ENCODE measurements at places on chromosomes 5 and 9.
A peak's percentile ranks its signal among the peaks of the same experiment; 100 is the strongest.

DNA sequence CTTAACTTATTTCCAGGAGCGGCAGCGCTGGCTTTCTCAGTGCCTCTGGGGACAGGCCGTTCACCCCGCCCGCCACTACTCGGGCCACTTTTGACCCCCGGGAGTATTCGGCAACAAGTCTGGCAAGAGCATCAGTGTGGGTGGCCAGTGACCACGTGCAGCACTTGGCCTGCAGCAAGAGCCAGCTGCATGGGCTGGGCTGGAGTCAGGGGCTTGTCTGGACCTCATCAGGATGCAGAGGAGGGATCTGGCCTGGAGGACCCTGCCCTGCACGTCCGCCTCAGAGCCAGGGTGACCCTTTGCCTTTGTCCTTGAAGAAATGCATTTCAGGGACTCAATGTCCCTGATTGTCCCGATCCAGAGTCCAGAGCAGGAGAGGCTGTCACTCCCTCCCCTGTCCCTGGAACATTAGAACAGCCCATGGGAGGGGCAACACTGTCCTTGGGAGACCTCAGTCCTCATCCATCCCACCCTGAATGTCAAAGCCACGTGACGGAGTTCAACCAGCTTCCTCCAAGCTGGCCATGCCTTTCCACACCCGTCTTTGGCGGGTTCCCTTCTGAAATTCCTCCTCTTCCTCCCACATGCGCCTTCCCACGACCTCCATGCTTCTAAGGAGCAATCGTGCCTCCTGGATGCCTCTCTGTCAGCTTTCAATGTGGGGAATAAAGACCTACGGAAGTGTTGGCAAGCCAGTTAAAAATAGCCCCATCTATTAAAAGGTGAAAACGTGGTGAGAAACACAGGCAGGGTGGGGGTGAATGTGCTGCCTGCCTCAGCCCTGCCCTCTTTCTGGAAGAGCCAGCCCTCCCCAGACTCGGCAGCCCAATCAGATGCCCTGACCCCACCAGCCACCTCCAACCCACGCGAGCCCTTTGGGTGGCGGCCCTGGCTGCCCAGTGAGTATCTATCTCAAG is 99.0 kb downstream of the OLFM1 start:
- no peak for DNase-seq

DNA sequence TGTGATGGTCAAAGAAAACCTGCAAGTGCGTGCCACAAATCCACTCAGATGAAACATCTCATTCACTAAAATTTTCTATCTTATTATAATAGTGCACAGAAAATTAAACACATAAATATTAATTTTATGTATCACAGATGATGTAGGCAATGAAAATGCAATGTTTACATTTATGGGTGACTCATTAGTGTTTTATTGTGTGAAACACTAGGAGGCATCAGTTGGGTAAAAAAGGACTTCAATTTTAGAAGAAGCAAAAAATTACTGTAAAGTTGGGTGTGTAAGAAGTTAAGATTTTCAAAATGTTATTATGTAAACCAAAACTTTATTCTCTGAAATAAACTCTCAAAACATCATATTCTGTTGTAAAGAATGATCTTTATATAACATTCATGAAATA is 4.0 kb downstream of the MEF2C start:
- peak; percentile 35 for DNase-seq

DNA sequence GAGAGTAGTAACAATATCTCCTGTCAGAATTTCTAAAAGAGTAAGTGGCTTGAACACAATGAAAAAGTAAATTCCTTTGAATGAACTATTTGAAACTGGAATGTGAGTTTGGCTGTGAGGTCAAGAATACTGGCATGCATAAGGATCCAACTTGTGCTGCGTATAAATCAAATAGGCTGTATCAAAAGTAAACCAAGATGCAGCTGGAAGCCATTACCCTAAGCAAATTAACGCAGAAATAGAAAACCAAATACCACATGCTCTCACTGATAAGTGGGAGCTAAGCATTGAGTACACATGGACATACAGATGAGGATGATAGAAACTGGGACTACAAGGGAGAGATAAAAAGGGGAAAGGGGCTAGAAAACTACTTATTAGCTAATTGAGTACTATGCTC is 24.0 kb upstream of the SRFBP1 start:
- peak; percentile 19 for DNase-seq

GRCh38 chr5:160152287-160152686 is 33.0 kb upstream of the PWWP2A start:
- DNase-seq = no peak

DNA sequence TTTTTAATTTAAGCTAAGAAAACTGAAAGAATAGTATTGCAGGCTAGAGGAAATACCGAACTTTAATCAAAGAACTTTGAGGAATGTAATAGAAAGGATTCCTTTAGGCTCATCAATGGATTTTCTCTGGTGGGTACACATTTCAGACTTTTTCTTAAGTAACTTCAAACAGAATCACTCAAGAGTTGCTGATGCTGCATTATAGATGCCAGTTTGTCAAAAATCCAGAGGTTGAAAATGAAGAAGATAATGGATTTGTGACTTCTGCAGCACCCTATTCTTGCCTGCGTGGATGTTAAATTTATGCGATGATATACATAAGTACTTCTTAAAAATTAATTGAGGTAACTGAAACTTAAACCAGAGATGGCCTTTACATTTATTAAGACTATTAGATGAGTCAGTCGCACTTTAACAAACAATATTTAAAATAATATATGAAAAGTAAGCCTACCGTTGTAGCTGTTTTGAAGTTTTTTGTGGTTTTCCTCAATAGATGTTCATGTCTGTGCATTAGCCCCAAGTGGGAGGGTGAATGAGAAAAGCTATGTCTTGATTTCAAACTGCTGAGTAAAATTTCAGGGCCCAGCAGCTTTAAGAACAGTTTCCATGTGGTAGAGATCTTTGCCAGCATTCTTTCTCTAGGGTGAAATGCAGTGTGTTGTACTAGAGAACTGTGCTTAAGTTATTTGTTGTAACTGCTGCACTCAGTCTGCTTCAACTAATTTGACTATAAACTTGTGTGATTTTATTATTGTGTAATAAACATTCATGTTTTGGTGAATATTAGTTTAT is at the start of gene OGN:
Gene OGN (minus strand): TSS at position 537 of the 795 bp plus-strand sequence. CDS start 1,171 bp downstream, outside the sequence.
- DNase-seq = peak; percentile 24

DNA sequence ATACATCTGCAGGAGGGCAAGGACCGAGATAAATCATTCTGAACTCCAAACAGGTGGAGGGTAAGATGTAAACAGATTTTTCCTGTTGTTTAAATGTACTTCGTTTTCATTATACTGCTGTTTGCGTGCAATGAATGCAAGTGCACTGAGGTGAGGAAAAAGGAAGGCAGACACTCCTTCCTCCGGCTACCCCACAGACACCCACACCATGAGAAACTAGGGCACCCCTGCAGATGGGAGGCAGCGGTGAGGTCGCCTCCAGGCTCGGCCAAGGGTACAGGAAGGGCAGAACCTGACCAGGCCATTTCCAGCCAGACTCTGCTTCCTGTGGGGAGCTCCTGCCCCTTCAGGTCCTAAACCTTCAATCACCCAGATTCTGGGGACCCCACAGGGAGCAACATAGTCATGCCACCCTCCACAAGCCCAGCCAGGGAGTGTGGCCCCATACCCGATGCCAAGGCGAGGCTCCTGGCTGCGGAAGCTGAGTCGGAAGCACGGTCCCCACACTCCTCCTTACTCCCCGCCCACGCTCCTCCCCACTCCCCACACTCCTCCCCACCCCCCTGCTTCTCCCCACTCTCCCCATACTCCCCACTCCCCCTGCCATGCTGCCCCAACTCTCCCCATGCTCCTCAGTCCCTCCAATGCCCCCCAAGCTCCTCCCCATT is 37.1 kb downstream of the VAV2 start:
- no peak for DNase-seq

- no peak for DNase-seq
These were observed 247.9 kb downstream of the DMRT2 start for GRCh38 chr9:1298046-1298445.

DNA sequence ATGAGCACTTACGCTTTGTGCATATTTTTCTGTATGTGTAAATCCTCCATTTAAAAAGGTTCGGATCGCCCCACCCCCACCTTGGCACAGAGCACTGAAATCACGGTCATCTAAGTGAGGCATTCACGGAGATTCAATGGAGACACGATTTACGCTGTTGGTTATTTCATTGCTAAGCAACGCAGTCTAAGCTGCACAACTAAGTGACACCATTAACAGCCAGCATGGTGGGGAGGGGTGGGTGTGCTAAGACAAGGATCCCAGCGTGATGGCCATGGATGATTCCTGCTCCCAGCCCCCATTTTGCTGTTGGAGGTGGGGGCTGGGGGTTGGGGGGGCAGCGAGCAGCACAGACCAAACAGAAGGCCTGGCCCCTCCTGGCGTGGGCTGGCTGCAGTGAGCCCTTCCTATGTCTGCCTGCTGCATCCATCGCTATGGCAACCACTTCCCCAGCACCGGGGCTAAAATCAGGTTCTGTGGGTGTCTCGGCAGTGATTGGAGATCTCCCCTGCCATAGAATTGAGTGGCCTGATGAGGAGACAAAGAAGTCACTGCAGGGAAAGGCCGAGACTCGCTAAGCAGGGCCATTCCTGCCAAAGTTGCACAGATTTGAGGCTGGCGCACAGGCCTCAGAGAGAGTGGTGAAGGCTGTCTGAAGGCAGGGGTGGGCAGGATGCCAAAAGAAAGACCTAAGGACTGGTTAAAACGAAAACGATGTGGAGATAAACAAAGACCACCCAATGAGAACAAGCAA is 14.3 kb upstream of the MARCHF6 start:
- no peak for DNase-seq

- DNase-seq = peak; percentile 26
These were observed 99.1 kb downstream of the ENC1 start for GRCh38 chr5:74541381-74541781.

DNA sequence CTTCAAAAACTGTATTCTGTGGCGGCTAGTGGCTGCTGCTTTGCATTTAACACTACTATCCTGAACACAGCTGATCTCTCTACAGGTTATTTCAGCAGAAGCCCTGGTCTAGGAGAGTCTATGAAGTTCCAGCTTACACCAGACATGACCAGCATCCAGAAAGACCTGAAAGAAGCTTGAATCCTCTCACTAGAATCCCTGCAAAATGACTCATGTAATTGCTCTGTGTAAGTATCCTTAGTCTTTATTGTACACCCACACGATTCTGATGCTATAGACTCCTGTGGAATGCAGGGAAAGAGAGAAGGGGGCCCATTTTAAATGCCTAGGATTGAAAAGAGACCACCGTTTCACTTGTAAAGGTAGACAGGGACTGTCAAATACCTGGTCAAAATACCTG is 859 bp upstream of the GRIA1 start:
- DNase-seq = no peak

- DNase-seq = no peak
These were observed 145.5 kb downstream of the SAXO1 start for GRCh38 chr9:18887546-18887945.

DNA sequence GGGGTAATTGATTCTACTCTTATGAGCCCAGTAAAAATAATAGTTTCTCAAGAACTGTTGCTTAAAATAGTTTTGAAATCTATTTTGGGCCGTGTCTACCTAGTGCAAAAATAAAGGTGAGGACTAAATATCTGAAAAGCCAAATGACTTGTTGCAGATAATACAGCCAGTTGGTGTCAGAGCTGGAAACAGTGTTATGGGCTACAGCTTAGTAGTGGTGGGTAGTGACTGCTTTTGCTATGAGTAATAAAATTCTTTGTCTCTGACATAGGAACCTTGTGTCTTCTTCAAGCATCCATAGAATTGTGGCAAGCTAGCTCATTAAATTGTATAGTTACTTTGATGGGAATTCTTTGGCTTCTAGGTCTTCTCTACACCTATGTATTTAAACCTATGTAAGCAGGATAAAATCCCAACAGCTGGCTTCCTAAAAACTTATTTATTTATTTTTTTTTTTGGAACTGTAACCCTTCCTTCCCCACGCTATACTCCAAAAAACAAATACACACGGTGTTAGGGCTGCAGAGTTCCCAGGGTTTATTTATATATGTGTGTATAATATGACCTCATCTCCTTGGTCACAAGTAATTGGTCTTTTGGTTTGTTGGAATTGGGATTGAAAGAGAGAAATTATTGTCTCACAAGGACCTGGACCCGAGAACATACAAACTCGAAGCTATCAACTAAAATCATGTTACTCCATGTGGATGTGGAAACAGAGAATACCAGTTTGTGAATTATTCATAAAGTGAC is 138.0 kb downstream of the NUDT12 start:
- peak; percentile 33 for DNase-seq

DNA sequence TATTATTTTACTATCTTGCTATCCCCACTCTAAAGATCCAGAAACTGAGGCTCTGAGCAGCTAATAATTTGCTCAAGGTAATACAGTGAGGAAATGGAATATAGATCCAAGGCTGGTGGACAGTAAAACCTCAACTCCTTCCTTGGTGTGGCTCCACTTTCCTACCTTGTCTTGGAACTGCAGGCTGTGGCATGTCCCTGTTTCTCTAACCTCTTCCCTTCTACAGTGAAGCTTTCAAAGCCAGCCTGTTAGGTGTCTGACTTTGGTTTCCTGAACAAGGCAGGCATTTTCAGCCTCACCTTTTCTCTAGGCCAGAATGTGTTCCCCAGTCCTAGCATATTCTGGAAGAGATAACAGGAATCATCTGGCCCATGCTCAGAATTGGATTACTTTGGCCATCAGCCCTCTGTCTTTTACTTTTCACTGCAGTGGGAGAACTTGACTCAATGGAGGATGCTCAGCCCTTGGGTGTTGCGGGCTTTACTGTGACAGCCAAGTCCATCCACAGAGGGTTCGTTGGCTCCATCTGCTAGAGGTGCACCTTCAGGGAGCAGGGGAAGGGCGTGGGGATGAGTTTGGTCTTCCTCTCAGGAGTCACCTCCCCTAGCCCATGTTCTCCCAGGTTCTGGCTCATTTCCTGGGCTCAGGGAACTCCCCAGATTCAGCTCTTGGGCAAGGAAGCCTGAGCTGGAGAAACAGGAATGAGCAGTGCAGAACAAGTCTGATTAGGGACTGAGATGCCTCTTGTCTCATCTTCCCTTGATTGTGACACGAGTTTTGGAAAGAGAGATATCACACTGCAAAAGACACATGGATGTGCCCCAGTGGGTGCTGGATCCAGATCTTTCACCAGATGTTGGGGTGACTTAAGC is 1.1 kb downstream of the NIPAL4 start:
- DNase-seq = no peak

GRCh38 chr5:139676406-139676805 is 28.3 kb downstream of the CXXC5 start:
- DNase-seq = no peak

DNA sequence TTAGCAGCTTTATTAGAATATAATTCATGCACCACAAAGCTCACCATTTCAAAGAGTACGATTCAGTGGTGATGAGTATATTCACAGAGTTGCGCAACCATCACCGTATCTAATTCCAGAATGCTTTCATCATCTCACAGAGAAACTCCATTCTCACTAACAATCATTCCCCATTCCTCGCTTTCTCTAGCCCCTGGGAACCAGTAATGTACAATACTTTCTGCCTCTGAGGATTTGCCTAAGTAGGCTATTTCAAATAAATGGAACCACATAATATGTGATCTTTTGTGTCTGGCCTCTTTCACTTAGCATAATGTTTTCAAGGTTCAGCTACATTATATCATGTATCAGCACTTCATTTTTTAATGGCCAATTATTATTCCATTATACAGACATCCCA is 145.1 kb upstream of the ADAMTS16 start:
- DNase-seq = peak; percentile 8

- DNase-seq = no peak
These were observed 112.5 kb downstream of the HMHB1 start for GRCh38 chr5:143924311-143924978.

- DNase-seq = no peak
These were observed 370.0 kb upstream of the CTNND2 start for GRCh38 chr5:12274236-12274635.
